ENCODE measurements at places on chromosomes 2 and 18.

DNA sequence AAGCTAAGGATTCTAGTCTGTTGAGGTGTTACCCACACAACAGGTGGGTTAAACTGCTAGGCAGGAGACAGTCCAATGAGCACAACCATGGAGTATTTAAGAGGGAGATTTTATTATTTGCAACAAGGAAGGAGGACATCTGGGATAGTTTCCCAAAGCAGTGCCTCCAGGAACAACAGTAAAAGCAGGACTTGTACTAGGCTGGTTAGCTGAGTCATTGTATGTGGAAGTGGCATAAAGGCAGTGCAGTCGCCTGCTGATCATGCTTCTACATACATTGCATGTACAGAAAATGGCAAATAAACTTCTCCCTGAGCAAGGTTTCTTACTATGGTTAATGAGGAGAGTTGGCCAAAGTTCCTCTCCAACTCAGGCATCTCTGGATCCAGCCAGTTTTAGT is 46.1 kb upstream of the CYTIP start:
- DNase-seq, result no peak

GRCh38 chr2:194205568-194206227 is 1451.3 kb upstream of the SLC39A10 start:
- DNase-seq, result no peak

DNA sequence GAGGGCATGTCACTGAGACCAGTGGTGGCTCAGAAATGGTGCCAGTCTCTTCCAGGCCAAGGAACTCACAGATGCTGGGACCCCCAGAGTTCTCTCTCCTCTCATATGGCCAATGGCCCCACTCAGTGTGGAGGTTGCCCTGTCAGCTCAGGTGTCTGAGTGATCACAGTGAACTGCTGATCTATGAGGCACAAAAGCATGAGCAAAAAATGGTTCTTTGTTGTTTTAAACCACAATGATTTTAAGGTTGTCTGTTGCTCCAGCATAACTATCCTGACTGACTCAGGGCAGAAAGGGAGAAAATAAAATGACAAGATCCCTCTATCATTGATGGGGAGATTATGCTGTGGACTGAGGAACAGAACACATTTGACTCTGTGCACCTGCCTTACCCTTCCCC is 57.8 kb downstream of the FBLN7 start:
- no peak for DNase-seq

DNA sequence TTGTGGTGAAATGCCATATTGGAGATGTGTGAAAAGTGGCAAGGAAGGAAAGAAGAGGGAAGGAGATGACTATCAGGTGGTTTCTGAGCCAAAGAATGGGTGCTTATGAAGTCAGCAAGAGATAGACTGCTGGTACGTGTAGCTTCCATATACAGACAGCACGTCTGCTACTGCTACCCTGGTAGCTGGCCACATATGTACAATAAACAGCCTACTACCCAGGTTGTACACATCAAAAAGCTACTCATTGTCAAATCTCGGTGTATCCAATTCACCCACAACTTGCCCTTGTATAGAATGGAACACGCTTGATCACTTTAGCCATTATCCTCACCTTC is 761.8 kb downstream of the LRRTM4 start:
- no peak for DNase-seq

Data from GM18507 (cell line).